ENCODE measurements at places on chromosomes 13 and 19.

- DNase-seq: peak; percentile 61
Measured at GRCh38 chr13:28819735-28820098, 422 bp upstream of the MTUS2 start.

GRCh38 chr13:45416516-45417128 lies 1.6 kb downstream of the SLC25A30 start:
- DNase-seq: no peak

DNA sequence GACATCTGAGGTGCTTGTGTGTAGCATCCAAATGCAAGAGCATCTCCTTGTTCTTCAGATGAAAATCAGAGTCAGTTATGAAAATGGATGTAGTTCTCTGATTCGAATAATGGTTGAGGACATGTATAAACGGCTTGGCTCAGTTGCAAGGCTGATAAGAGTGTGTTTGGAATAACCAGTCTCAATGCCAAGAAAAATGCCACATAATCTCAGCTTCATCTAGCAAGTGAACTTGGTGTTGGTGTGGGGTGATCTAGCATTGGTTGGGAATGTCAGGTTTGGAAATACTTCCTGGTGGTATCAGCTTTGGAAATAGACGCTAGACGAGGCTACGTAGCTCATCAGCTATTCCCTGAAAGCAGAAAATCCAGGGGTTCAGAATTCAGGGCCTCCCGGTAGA lies 362.0 kb downstream of the FGF9 start:
- no peak for DNase-seq

DNA sequence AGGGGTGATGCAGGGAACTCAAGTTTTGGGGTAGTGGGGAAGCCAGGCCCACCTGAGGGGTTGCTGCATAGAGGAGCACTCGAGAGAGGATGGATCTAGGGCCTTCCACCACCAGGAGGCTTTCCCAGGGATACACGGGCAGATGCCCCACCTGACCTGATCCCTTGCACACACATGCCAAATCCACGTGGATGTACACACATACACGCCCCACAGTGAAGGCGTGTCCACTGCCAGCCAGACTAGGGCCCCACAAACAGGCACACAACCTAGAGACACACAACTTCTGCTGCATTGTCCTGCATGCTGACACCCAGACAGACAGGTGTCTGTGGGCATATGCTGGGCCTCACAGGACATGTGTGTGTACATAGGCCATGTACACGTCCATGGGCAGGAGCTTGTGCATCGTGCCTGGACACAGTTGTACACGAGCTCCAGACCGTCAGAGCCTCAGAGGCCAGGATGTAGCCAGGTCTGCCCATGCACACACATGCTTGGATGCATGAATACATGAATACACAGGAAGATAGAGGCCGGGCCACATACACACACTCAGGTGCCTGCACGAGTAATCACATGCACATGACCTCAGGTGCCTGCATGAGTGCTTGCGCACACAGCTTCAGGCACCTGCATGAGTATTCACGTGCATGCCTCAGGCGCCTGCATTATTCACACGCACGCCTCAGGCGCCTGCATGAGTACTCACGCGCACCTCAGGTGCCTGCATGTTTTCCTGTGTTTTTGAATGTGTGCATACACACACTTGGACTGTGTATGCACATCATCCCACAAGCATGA lies 8.9 kb downstream of the CCDC97 start:
- DNase-seq: no peak

DNA sequence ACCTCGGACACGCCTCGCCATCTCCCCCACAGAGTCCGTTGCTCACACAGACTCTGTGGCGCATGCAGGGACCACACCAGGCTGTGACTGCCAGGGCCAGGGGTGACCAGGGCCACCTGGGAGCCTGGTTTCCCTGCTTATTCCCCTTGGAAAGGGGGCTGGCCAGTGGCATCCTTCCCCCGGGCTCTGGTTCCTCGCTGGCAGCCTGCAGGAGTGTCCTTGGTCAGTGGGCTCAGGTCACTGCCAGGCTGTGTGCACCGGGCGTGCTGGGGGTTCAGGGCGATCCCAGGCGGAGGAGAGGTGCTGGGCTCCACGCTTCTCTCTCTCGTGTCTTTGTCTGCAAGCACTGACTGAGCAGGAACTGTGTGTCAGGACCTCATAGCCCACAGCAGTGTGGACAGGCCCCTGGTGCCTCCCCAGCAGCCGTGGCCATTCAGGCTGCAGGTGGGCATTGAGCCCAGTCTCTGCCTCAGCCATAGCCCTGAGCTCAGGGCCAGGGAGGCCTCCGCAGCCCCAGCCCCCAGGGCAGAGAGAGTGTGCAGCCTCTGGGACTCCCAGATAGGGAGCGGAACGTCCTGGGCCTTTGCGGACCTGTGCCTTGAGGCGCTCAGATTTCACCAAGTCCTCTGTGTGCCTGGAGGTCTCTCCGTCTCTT lies 6.5 kb downstream of the PIAS4 start:
- DNase-seq: no peak

GRCh38 chr13:97905517-97905916 lies 48.0 kb upstream of the IPO5 start:
- no peak for DNase-seq

DNA sequence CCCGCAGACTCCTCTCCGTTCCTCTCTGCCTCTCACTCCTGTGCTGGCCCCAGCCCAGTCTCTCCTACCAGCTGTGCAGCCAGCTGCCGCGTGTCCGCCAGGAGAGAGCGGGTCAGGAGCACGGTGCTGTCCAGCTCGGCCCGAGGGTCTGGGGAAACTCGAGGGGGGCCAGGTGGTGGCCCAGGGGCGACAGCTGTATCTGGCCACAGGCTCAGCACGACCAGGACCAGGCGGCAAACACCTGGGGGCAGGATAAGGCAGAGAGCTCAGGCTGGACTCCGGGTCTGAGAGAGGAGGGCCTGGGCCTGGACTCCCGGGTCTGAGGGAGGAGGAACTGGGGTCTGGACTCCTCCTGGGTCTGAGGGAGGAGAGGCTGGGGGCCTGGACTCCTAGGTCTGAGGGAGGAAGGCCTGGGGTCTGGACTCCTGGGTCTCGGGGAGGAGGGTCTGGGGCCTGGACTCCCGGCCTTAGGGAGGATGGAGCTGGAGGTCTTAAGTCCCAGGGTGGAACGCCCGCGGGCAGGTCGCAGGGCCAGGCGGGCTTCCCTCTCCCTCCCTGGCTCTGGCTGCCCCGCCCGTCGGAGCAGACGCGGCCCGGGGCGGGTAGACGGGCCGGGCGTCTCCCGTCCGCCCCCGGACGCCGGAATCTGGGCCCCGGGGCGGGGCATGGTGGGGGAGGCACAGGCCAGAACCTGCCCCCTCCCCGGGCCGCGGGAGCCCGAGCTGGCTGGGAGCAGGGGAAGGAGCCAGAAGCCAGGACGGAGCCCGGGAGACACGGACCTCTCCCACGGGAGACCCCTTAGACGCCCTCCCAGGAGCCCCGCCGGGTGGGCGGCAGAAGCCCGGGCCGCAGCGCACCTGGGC lies 1.3 kb downstream of the IL11 start:
- peak; percentile 53 for DNase-seq

GRCh38 chr13:33940898-33941297 lies 122.9 kb downstream of the RFC3 start:
- DNase-seq: no peak

DNA sequence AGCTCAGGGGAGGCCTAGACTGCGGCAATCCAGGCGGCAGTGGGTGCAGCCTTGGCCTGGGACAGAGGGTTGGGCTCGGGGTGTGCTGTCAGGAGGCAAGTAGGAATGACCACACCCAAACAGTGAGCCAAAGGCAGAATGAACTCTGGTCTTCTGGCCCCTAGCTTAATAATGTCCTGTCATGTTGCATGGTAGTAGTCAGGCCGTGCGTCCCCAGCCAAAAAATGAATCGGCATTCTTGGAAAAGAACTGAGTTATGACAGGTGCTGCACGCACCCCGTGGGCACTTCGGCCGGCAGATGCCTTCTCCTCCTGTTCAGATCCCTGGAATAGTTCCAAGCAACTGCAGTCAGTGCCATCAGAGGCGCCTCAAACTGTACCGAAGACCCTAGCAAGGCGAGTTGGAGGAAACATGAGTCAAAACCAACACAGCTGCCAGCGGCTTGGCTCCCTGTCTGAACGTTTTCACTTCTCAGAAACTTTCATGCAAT lies 55.9 kb downstream of the ATP7B start:
- DNase-seq: peak; percentile 73

DNA sequence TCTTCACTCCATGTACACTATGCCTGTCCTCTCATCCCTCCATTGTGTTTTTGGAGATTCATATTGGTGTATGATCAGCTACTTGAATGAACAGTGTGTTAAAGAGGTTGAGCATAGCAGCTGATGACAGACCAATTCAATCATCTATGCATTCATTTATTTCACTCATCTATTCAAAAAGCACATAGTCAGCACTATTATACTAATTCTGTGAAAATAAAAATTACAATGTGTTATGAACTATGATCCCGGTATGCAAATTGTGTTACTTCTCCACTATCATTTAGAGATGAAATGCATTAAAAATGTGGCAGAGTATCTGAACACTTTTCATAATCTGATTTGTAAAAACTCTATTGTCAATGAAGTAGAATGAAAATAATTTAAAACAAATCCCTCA lies 5.9 kb downstream of the TRPC4 start:
- DNase-seq: no peak

DNA sequence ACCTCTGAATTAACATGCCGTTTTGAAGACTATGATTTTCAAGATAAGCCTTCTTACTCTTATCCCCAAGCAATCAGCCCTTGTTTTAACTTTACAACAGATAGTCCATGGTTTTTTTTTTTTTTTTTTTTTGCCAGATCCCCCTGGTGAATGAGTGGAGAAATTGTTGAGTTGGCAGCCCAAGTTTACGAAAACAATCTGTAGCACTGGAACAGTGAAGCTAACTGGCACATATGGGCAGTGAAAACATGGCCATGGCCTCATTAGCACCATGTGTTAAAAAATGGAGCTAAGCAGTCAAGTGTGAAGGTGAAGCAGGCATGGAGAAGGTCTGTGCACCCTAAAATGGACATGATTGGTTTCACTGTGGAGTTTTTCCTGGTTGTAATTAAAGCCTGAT lies 812.1 kb upstream of the MIR17HG start:
- no peak for DNase-seq

DNA sequence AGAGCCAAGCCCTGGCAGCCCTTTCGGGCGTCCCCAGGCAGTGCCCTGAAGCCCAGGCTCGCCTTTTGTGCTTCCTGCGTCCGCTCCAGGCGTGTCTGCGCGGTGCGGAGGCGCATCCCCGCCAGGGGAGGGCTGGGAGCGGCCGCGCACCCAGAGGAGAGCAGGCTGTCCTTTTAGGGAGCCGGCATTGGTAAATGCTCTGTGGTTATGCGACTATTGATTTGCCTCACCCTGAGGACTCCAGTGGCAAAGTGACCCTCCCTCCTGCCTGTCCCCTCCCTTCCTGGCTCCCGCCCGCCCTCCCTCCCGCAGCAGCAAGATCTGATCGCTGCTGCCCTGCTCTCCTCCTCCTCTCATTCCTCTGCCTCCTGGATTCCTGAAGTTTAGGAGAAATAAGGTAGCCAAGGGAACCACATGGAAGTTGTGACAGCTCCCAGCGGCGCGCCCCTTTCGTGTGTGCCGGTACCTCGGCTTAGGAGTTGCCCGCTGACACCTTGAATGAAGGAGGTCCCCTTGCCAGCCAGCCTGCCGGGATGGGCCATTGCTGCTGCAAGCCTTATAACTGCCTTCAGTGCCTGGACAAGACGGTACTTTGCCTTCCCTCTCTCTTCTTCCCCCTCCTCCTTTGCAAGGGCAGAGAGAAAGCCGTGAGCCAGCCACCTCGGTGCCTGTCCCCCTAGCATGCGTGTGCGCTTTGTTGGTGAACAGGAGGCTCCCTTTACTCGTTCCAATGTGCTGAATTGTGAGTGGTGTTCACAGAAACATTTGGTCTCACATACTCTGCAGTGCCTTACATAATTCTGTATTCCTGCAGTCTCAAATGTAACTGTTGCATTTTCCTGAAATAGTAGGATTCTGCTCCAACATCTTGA lies 166.9 kb downstream of the SLC7A1 start:
- peak; percentile 41 for DNase-seq

- no peak for DNase-seq
Measured at GRCh38 chr19:36547001-36547732, 19.1 kb upstream of the ZNF260 start.

- no peak for DNase-seq
Measured at GRCh38 chr13:32039528-32039927, 8.0 kb downstream of the FRY start.

GRCh38 chr19:4487572-4487971 lies 15.5 kb downstream of the HDGFL2 start:
- DNase-seq: no peak

DNA sequence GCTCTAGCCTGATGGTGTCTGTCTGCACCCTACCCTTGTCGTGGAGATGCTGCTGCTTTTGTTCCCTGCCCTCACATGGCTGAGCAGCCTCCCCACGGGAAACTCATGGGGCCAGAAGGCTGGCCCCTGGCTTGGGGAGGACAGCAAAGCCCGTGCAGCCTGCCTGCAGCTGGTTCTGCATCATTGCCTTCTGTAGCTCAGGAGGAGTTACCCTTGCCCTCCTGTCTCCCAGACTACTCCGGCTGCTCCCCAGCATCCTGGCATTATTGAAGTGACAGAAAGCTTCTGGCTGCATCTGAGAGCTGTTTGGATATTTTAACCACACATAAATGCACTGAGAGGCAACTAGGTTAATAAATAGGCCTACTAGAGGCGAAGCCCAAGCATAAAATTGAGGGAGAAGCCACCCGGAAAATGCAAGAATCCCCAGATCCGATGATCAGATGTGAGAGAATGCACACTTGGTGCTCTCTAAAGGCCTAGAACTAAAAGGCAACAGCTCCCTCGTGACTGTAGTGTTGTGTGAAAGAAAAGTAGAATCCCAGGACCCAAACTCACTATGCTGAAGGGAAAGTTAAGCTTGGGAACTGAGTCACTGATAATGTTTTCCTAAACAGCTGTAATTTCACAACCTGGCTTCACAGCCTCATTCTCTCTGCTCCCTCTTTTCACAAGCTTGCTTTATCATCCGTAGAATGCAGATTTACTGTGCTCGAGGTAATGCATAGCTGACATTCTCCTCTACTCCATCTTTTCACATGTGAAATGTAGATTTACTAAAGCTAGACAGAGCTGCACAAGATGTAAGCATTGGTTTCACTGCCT lies 110.8 kb downstream of the TNFRSF19 start:
- DNase-seq: no peak

DNA sequence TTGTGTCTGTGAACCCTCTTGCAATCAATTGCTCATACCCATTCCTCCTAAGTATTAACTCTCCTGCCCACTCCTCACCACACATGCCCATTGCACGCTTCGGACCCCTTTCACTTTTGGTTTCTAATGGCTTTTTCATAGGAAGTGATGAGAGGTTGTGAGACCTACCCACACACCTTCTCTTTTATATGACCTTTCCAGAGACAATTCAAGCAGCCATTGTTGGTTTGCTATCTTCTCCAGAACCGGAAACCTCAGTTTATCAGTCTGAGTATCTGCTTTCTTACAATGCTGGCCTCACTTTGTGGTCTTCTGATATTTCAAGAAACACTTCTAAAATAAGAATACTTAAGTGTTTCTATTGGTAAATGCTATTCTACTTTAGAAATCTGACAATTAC lies 1550.8 kb upstream of the SLC10A2 start:
- DNase-seq: no peak

DNA sequence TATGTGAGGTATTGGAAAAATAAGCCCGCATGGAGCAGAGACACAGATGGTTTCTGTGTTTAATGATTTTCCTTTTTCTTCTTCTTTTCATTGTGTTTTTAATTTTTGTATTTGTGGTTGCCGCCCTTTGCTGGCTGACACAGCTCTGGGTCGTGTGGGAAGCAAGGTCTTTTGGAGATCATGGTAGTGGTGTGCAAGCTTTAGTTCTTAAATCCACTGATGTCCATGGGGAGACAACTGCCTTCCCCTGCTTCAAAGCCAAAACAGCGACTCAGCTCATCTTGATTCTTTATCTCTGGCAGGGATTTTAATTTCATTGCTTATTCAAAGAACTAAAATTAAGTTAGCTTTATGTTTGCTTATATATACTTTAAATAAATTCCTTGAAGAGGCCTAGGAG lies 711.3 kb upstream of the SGCG start:
- no peak for DNase-seq
